ENCODE measurements at places on chromosomes 4 and X.

DNA sequence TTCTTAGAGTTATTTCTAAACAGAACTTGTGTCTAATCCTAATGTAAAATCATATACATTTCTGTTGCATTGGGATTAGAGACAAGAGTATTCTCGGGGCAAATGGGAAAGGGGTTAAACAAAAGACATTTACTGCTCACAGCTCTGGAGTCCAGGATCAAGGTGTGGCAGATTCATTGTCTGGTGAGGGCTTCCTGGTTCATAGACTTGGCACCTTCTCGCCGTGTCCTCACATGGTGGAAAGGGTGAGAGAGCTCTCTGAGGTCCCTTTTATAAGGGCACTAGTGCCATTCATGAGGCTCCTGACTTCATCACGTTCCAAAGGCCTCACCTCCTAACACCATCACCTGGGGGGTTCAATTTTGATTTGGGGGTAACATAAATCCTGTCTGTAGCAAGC lies 90.3 kb upstream of the PRKX start:
- no peak for DNase-seq

- no peak for DNase-seq
These were observed 110.6 kb upstream of the CBR4 start for GRCh38 chr4:169120624-169121023.

DNA sequence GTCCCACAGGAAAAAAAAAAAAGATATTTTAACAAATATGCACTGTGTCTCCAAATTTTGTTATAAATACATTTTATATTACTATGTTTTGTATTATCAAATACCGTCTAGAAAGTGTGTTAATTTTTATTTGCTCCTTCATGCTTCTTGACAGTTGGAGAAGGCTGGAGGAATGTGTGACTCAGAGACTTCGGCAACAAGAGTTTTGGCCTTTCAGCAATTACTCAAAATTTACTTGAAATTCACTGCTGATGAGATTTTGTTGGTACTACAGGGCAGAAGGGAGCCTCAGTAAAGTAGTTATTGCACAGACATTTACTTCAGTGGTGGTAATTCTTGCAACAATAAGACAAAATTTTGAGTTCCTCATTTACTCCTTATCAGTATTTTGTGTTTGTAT lies 2164.0 kb downstream of the PCDH7 start:
- DNase-seq = no peak

GRCh38 chrX:55127692-55128091 lies 38.9 kb downstream of the PAGE2 start:
- DNase-seq = no peak

DNA sequence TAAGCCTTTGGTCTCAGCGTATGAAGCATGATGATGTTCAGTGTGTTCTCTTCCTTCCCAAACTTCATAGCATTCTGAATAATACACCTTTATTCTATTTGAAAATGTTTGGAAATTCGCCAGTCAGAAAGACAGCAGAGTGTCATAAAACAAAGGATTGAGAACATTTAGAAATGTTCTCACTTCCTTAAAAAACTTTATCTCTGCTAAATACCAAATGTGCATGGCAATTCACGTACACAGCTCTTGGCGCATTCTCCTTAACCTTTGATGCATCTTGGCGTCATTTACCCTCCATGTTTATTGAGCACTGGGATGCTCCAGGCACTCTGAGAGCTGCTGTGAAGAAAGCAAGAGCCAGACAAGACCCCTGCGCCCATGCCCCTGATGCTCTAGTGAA lies 7.2 kb upstream of the IRF2 start:
- no peak for DNase-seq

- no peak for DNase-seq
These were observed 12.1 kb downstream of the MCUB start for GRCh38 chr4:109572154-109572553.

DNA sequence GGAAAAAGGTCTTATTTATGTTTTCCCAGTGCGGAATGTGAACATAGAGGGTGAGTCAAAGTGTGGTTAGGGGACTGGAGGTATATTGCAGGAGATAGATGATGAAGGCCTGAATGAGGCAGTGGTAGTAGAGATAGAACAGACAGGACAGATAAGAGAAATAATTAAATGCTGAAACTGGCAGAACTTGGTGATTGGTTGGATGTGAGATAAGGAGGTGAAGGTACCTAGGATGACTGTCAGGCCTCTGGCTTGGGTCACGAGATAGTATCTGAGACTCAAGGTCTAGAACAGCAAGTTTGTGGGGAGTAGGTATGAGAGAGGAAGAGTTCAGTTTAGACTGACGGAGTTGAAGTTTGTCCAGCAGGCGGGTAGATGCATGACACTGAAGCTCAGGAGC lies 3.5 kb downstream of the MND1 start:
- DNase-seq = no peak

- no peak for DNase-seq
These were observed 66.0 kb upstream of the C4orf54 start for GRCh38 chr4:99723612-99724011.

GRCh38 chr4:156773648-156774357 lies 197.8 kb downstream of the PDGFC start:
- no peak for DNase-seq

DNA sequence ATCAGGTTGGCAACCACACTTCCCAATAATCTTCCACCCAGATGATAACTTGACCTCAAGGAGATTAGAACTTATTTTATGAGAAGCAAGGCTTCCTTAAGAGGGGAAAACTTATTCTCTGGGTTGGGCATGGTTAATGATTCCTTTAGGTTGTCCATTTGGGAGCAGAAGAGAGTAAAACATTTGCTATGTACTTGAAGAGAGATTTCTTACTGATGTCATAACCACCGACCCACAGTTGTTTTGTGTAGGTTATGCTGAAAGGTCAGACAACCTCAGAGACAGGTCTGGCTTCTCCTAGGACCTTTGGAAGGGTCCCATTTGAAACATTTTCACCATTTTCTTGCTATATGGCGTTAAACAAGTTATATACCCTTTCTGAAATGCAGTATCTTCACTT lies 56.1 kb downstream of the FAM114A1 start:
- no peak for DNase-seq

DNA sequence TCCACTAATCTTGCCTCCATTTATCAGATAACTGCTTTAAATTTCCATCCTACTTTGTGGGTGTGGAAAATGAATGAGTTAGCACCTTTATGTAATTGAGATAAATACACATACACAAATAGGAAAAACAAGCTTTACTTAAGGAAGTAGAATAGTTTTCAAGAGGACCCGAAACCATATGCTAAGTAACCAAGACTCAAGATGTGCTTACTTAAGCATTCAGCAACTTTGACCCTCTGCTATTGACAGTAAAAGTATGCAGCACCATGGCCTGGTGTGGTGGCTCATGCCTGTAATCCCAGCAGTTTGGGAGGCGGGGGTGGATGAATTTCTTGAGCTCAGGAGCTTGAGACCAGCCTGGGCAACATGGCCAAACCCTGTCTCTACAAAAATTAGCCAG lies 29.9 kb downstream of the RNF175 start:
- no peak for DNase-seq

DNA sequence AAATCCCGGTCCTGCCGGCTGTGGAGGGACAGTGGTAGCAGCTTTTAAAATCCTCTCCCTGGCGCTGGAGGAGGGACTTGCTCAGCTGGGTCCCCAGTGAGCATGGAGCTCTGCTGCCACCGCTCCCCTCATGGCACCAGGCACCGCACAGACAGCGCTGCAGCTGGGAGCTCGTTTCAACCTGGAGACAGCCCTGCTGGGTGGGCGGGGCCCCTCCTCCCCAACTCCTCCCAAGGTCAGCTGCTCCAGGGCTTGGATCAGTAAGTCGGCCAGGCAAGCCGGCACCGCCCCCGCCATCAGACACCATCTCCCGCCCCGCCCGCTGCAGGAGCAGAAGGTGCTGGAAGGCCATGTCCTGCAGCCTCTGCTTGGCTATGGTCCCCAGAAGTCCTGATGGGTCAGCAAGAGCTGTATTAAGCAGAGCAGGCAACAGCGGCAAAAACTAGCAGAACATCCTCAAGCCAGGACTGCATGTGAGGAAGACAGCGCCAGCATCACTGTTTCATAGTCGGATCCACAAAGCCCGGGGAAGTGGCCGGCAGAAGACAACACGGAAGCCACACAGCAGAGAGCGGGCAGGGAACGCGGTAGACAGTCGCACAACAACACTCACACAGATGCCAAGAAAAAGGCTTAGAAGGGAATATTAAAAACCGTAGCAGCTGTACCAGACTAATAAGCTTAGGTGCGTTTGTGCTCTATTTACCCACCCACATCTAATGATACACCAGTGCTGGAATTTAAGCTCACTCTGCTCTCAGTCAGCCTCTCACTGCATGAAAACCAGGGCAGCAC lies 16.2 kb downstream of the ZFYVE28 start:
- DNase-seq = peak; percentile 49

Measured in hepatic stellate cell (primary cell).